Stimulated activated CD8-positive, alpha-beta memory T cell treated with anti-CD3 and anti-CD28 coated beads, Interleukin-15, amount 100 ng/mL, for 24 hours (primary cell): ENCODE measurements at places on chromosomes 6 and 20.

DNA sequence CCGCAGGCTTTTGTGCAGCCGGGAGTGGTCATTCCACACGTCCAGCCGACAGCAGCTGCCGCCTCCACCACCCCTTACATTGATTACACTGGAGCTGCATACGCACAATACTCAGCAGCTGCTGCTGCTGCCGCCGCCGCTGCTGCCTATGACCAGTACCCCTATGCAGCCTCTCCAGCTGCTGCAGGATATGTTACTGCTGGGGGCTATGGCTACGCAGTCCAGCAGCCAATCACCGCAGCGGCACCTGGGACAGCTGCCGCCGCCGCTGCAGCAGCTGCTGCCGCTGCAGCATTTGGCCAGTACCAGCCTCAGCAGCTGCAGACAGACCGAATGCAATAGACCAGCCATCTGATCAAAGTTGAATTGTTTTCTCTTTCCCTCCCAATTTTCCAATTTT lies 10.6 kb downstream of the RBM24 start:
- DNase-seq, result no peak

DNA sequence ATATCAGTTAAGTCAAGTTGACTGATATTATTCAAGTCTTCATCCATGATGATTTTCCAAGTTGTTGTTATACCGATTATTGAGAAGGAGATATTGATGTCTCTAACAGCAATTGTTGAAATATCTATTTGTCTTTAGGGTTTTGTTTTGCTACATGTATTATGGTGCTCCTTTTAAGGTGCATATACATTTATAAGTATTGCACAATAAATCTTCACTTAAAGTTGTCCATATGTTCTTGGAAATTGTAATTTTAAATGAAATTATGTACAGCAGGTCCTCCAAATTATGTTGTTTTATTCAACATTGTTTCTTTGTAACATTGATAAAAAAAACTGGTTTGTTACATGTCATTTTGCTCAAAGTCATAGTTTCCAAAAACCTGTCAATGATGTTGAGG lies 650.7 kb upstream of the CITED2 start:
- no peak for DNase-seq

DNA sequence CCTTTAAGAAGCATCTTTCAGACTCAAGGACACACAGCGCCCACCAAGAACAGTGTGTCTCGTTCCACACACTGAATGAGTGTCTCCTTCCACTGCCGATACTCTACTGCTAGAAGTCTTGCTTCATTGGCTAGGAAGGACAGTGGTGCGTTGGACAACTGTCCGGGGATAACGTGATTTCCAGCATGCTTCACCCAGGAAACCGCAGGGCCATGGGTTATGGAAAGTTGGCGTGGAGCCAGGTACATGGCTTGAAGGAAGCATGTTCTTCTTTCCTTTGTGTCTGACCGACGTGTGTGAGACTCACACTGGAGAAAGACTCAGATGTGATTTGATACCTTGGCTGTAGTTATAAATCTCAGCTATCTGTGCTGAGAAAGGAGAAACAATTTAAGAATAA lies 73.2 kb downstream of the SMOC2 start:
- no peak for DNase-seq

DNA sequence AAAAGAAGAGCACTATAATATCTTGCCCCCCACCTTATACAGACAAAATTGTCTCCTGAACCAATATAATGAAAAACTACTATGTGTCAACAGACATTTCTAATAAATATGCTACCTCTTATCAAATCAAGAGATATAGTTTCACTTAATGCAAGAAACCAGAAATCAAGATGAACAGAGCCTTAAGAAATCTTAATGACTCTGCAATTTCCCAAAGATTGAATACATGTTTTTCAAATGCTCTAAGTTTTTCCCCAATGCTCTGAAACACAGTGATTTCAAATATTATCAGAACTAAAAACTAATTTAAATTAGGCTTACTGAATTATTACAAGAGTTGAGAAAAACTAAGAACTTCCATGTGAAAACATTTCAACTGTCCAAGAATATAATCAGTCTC lies 13.3 kb downstream of the SUPT3H start:
- DNase-seq, result no peak

DNA sequence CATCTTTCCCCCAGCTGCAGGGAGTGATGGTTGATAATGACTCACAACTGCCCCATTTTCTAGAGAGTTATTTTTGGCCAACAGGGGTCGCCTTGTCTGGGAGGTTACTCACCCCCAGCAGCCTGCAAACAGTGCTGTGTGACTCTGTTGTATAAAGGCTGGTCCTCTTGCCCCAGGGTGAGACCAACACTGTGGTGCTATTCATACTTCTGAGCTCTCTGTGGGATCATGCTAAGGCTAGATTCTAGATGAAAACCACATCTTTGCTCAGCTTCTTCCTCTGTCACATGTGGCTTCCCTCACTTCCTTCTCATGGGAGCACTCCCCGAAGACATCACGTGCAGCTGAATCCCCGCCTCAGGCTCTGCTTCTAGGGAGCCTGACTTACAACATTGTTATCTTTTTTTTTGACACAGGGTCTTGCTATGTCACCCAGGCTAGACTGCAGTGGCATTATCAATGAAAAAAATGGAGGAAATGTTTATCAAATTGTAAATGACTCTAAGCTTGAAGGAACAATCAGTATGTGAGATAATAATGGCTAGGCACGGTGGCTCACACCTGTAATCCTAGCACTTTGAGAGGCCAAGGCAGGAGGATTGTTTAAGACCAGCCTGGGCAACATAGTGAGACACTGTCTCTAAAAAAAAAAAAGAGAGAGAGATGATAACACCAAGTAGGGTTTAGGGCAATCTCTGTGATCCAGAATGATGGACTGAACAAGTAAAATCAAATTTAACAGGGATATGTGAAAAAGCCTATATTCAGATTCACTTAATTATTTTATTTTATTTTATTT lies 55.7 kb upstream of the SLC23A2 start:
- DNase-seq, result peak; percentile 13

DNA sequence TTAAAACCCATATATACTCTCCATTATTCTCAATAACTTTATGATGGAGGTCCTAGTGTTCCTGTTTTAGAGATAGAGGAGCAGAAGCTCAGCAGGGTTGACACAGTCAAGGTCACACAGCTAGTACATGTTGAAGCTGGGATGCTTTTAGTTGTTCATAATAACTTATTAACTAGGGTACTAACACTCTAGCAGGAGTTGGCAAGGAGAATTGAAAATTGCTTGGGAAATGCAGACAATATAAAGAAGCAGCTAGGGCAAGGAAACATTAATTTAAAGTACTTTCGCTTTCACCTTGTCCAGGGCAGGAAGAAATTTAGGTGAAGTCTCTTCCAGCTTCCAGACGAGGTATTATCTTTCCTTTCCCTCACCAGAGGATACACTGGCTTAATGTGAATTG lies 133.7 kb downstream of the RCAN2 start:
- DNase-seq, result no peak

GRCh38 chr6:56949925-56950495 lies 4.9 kb upstream of the BEND6 start:
- no peak for DNase-seq

DNA sequence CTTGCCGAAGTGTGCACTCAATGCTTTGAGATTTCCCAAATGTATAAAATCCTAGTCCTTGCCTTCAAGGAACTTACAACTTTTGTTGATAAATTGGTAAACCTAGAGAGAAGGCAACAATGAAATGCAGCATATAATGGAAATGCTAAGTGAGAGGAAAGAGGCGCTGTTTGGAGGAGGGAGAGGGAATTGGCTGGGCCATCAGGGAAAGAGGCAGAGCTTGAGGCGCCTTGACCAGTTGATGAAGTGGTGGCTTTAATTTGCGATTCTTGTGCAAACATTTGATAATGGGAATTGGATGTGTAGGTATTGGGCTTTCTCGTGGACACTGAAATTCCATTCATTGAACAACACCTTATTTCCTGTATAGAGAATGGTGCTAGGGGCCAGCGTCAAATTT lies 1.9 kb upstream of the CDYL start:
- no peak for DNase-seq

- no peak for DNase-seq
These were observed 229.8 kb downstream of the HIVEP2 start for GRCh38 chr6:142714951-142715785.

DNA sequence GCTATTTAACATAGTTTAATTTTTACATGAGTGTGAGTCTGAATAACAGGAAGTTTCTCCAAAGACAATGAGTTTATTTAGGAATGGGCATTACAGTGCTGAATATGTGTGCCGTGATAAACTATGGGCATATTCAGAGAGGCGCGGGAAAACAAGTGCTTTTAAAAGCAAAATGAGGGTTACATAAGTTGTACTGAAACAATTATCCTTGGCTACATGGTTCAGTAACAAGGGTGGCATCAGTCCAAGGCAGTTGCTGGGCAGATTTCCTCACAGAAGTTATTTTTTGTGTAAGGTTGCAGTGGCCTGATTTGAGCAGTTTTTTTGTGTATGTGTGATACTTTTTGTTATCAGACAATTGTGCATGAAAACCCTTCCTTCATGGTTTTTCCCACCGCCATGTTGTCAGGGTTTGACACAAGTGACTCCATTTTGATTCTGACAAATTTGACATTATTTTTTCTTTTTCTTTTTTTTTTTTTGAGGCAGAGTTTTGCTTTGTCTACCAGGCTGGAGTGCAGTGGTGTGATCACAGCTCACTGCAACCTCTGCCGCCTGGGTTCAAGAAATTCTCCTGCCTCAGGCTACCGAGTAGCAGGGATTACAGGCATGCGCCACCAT lies 22.3 kb upstream of the PXDC1 start:
- no peak for DNase-seq

DNA sequence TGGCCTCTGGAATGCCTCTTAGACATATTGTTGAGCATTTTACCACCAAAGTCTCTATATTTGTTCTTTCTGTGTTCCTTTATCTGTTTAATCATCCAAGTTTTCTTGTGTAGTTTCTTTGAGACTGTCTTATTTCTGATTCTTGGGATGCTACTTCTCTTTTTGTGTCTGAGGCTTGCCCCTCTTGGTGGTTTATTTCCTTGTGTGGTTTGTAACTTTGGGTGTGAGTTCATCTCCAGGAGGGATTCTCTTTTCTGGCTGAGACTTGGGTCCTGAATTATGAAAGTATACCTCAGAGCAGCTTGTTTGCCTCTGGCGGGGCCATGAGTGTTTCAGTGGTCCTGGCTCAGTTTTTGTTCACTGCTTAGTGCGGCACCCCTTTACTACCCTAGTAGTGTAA lies 33.9 kb downstream of the PPARD start:
- no peak for DNase-seq

- DNase-seq, result no peak
These were observed 15.6 kb upstream of the MAS1 start for GRCh38 chr6:159875194-159875593.

GRCh38 chr6:47535316-47536225 lies 58.0 kb downstream of the CD2AP start:
- no peak for DNase-seq

GRCh38 chr20:57787151-57787989 lies 77.6 kb upstream of the PMEPA1 start:
- no peak for DNase-seq
